ENCODE measurements at places on chromosomes 13 and 19.
A peak's percentile ranks its signal among the peaks of the same experiment; 100 is the strongest.

DNA sequence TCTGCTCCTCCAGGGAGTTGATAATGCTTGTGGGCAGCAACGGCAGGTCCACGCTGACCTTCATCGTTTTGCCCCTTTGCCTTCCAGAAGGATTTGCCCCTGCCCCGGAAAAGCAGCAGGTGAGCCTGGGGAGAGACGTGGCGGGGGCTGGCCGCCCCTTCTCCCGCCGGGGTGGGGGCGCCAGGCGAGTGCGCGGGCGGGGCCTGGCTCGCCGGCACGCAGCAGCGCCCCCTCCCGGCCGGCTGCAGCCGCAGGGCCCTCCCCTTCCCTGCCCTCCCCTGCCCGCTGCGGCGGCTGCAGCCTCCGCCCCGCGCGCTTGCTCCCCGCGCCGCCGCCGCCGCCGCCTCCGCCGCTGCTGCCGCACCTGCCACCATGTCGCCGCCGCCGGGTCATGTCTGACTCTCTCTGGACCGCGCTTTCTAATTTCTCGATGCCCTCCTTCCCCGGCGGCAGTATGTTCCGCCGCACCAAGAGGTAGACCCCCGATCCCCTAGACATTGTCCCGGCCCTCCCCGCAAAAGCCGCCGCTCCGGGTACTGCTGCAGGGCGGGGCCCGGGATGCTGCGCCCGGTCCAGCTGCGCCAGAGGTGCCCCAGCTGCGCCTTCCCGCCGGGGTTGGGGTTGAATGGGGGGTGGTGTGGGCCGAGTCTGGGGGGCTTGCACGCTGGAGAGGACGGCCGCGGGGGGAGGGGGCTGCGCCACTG lies at the start of gene MAST1:
Gene MAST1 (plus strand): TSS at position 334 of the 704 bp plus-strand sequence. CDS start 58 bp downstream, at position 392.
- no peak for DNase-seq

GRCh38 chr19:1027650-1028061 lies 1.2 kb downstream of the CNN2 start:
- no peak for DNase-seq

- DNase-seq: no peak
Measured at GRCh38 chr19:32873247-32873959, 3.8 kb upstream of the SLC7A9 start.

GRCh38 chr13:110126391-110126961 lies 180.5 kb downstream of the COL4A1 start:
- DNase-seq: peak; percentile 84

DNA sequence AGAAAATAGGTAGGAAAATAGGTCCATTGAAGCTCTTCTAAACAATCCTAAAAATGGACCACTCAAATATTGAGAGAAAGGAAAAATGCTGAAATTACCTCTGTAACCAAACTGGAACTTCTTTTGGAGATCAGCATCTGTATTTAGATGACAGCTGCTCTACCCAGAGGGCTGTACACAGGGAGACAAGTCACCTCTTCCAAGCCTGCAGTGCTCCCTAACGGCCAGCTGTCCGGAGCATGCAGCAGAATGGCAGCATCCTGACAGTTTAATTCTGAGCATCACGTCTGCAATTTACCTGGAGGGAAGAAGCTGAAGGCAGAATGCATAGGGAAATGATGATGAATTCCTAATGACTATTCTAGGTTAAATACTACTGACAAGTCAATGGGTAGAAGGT lies 62.8 kb upstream of the DIAPH3 start:
- DNase-seq: peak; percentile 4

DNA sequence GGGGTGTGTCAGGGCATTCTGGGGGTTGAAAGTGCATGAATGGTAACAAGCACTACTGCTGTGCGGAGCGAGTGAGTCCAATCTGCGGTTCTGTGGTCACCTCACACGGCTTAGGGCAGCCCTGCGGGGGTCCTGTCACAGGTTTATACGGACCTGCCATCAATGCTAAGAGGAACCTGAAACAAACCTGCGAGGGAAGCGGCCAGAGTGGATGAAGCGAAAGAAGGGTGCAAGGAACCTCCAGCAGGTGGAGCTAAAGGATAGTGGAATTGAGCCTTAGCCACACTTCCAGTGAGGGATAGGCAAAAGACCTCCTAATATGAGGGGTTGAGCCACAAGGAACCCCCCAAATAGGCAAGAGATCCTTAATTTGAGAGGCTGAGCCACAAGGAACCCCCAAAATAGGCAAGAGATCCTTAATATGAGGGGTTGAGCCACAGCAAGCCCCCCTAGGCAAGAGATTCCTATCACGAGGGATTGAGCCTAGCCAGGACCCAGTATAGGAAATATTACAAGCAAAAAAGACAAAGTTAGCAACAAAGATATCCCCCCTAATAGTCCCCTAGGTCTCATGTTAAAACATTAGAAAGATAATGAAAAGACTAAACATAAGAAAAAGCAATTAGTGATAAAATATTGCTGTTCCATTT lies 6.3 kb upstream of the ZNF69 start:
- DNase-seq: peak; percentile 46

- peak; percentile 45 for DNase-seq
Measured at GRCh38 chr19:7460562-7460966, 28.3 kb downstream of the PEX11G start.

DNA sequence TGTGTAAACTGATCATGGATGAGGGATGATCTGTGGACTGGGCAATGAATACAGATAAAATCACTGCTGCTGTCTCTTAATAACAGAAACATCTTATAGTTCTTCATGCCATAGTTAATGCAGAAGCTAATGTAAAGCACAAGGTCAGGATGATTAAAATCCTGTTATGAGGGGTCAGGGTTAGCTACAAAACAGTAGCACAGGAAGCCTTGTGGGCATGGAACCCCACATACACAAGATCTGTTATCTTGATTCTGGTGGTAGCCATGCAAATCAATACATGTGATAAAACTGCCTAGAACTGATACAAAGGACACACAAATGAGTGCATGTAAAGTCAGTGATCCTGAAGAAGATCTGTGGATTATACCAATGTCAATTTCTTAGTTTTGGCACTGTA lies 96.4 kb downstream of the KLF12 start:
- DNase-seq: no peak

DNA sequence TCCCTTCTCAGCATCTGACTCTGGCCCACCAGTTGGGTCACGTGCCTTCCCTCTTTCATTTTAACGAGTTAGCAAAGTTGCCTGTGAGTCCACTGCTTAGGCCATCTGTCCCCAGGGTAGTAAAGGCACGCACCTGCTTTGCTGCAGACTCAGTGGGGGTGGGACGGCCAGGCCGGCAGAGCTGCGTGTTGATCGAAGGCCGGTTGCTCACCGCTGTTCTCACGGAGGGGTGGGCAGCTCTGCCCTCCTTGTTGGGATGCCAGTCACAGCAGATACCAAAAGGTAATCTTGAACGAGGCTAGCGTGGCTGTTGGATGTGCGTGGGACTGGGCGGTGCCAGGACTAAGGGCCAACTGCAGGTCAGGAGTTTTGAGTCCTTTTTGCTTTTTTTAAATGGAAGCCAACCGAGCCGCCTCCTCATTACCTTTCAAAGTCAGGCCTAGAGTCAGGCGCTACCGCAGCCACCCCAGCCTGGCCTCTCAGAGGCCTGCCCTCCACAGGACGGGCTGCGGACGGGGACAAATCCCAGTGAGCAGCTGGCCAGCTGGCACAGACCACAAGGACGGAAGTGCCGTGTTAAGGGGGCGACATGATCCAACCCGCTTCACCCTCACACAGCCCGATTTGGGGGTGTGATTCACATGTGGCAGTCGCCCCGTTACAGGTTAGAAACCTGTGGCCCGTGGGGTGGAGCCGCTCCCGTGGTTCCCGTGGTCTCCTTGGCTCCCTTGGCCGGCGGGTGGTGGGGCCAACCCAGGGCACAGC lies 20.6 kb downstream of the ADPRHL1 start:
- DNase-seq: no peak

GRCh38 chr13:52104624-52105023 lies 24.2 kb downstream of the NEK5 start:
- DNase-seq: no peak

- DNase-seq: no peak
Measured at GRCh38 chr13:67223024-67223423, 7.1 kb downstream of the PCDH9 start.

- DNase-seq: no peak
Measured at GRCh38 chr13:32504263-32504662, 34.3 kb downstream of the N4BP2L2 start.

GRCh38 chr13:51839711-51840540 lies 5.1 kb downstream of the TMEM272 start:
- no peak for DNase-seq

DNA sequence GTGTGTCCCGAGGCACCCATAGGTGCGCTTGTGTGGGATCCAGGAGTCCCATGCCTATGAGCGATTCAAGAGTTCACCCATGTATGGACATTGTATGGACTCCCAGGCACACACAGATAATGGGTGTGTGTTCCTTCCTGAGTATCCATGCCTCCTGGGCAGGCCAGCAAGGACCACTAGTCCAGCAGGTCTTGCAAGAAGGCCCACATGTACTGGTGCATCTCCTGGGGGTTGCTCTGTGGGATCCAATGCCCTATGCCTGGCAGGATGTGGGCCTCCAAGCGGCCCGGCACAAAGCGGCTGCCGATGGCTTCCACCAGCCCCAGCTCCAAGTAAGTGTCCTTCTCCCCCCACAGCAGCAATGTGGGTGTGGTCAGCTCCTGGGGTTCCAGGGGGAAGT lies 5.0 kb downstream of the EPHX3 start:
- no peak for DNase-seq

DNA sequence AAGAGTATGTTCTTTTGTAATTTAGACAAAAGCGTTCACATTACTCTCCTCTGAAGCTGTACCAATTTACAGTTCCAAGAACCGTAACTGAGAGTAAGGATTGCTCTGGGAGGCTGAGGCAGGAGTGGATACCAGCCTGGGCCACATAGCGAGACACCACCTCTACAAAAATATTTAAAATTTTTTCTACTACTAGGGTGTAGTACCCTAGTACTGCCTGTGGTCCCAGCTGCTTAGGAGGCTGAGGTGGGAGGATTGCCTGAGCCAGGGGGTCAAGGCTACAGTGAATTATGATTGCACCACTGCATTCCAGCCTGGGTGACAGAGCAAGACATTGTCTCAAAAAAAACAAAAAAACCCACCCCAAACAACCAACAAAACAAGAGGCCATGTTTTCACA lies 12.1 kb upstream of the CYP2A6 start:
- no peak for DNase-seq

DNA sequence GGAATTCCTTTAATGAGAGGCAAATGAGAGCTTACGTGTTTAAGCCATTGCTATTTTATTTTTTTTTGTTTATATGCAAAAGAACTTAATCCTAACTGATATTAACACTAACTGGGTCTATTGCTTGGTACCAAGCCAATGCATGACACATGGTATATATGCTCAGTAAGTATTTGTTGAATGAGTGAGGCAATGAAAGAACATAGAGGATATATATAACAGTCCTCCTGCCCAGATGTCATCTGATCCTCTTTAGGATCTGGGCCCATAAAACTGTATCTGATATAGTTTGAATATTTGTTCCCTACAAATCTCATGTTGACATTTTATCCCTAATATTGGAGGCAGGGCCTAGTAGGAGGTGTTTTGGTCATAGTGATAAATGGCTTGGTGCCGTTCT lies 13.0 kb upstream of the ALOX5AP start:
- DNase-seq: no peak

DNA sequence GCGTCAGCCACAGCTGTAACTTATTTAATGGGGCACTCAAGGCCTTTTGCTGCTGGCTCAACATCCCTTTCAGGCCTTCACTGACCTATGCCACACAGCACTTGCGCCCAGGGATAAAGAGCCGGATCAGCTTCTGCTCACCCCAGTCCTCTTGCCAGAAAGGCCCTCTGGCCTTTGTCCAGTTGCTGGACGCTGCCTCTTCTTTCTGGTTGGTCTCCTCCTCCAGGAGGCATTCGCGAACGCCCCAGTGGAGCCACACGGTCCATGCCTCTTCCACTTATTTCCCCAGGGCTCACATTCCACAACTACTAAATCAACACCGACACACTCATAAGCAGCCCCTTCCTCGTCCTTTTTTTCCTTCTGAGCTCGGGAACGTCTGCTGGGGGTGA lies 3.7 kb upstream of the ZNF329 start:
- peak; percentile 4 for DNase-seq

DNA sequence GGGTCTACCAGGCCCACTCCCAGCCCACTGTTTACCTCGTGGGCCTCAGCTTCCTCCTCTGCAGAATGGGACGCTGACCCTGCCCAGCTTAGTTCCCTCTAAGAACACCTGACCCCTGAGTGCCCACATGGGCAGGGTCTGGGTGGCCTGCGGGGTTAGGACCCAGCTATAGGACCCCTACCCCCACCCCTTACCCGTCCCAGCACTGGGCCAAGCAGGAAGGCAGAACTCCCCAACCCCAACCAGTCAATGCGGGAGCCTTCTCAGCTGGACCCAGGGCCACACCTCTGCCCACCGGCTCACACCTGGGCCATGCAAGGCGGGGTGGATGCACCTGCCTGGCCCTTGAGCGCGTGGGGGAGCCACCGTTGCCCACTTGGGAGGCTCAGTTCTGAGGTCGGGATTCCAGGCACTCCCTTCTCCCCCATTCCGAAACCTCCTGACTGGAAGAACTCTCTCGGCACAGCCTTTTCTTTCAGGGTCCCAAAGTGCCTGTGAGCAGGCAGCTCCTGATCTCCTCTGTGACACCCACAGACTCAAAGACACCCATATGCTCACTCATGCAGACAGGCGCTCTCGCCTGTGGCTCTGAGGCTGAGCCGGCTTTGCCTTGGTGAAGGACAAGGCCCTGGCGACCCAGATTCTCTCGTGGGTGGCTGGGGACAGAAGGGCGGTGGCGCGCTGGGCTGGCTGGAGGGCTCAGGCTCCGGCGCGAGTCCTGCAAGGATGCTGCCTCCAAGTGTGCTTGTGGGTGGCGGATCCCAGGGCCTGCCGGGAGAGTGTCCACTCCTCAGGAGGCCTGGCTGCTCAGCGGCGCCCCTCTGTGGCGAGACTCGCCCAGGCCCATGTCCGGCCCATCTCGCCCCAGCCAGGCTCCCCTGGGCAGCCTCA lies 27.9 kb upstream of the PARP4 start:
- no peak for DNase-seq

DNA sequence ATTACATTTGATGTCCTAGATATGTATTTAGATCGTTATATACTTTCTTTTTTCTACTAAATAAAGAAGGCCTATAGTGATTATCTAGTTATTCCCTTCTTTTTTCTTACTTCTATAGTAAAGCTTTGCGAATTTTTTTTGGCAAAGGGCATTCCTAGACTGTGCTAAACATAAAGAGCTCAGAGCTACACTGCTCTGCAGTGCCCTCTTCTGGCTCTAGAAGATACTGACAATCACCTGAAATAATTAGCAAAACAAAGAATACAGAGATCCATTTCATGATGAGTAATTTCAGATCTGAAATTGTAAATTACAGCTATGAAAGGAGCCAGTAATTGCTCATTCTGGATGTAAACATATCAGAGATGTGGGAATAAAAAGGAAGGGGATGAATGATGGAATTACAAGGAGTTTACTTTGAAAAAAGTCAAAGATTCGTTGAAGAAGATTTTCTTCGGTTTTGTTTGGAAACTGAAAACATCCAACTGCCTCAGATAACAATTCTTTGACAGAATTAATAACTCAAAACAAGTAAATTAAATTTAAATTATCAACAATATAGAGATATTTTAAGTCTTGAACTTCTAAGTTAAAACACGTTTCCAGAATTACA lies 288.5 kb downstream of the NALCN start:
- DNase-seq: peak; percentile 63

- DNase-seq: peak; percentile 56
Measured at GRCh38 chr19:29873024-29873800, 61.4 kb downstream of the CCNE1 start.

- no peak for DNase-seq
Measured at GRCh38 chr13:58254943-58255342, 623.4 kb downstream of the PCDH17 start.

Measured in RWPE1 (cell line).